ENCODE measurements at places on chromosomes 3 and 15.
A peak's percentile ranks its signal among the peaks of the same experiment; 100 is the strongest.

DNA sequence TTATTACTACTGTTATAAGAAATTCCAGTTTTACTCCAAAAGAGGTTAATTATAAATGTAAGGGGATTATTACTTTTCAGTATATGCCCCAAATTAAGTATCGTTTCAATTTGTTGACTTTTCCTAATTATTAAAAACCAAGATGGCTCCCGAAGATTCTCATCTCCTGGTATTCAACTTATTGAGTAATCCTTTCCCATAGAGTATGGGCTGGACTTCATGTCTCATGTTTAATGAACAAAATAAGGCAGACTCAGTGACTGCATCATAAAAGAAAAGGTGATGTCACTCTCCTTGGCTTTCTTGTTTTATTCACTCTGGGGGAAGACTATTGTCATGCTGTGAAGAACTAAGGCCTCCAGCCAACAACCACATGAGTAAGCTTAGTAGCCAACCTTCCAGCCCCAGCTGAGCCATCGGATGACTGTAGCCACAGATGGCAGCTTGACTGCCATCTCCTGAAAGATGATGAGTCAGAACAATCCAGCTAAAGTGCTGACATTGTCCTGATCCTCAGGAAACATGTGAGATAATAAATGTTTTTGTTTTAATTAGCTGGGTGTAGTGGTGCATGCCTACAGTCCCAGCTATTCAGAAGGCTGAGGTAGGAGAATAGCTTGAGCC, 17.3 kb downstream of the IGF2BP2 start:
- peak; percentile 35 for DNase-seq

DNA sequence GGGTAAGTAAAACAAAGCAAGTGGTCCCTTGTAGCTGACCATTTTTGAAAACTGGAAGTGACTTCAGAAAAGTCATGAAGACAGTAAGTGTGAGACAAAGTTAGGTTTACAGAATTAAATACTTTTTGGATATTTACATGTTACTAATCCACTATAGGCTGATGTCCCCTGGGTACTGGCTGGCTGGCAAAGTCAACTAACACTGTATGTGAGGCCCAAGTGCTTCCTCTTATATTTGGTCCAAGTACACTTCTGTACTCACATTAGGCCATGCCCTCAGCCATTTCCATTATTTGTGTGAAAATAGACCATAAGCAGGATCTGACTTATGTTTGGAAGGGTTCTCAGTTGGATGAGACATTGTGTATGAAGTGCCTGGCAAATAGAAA, 5.5 kb upstream of the LEKR1 start:
- DNase-seq = no peak

DNA sequence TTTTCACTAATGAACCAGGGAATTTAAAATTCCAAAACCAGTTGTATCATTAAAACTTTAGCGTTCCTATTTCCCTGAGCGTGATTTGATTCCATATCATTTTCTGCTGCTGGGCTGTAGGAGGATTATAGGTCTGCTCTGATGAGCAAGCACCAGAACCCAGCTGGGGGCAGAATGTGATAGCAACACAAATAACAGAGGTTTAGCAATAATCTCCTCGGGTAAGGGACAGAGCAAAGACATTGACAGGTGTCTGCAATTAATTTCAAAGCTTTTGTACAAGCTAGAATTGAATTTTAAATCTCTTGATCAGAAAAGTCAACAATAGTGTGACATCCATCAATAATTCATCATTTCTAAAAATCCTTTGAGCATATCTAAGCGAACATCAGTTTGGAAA, 163.4 kb upstream of the RAP2B start:
- no peak for DNase-seq

DNA sequence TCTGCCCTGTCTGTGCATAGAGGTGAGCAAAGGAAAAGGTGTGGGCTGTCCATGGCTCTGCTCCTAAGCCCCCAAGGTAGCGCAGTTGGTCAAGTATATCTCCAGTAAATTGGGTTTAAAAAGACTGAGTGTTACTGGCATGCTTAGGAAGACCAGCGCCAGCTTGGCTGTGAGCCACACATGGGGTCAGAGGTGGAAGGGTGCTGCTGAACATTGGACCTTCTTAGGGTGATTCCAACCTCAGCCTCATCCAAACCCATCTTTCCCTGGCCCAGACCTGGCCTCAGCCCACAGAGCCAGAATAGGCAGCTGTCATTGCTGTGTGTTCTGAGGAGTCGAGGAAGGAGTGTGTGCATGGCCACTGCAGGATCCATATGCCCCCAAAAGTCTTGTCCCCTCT, 5.6 kb downstream of the IL17RE start:
- DNase-seq = no peak

- no peak for DNase-seq
Observed at GRCh38 chr3:69823743-69824142, 84.5 kb downstream of the MITF start.

GRCh38 chr15:99717161-99718009, 15.9 kb downstream of the LYSMD4 start:
- DNase-seq = no peak

GRCh38 chr3:31579828-31580227, 47.1 kb downstream of the STT3B start:
- DNase-seq = no peak

GRCh38 chr3:149152420-149152819, 23.0 kb downstream of the HPS3 start:
- DNase-seq = no peak

DNA sequence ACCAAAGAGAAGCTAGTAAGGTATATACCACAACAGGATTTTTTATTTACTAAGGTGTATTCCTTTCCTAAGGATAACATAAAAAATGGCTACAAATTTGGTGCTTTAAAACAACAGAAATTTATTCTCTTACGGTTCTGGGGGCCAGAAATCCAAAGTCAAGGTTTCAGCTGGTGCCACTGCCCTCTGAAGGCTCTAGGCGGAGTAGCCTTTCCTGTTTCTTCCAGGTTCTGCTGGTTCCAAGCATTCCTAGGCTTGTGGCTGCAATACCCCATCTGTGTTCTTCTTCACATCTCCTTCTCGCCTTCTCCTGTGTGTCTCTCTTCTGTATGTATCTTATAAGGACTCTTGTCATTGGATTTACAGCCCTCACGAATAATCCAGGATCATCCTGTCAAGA, 549.9 kb downstream of the GRM7 start:
- no peak for DNase-seq

DNA sequence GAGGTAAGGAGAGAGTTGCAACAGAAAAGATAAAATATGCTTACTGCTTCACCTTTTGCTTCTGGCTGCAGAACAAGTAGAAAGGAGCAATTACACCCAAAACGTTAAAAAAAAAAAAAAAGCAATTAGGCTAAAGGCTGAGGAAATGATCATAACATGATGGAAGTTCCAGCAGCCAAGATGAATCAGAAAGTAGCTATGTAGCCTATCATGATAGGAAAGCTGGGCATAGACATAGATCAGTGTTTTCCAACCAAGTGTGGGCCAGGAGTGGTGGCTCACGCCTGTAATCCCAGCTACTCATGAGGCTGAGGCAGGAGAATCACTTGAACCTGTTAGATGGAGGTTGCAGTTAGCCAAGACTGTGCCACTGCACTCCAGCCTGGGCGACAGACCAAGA, 52.6 kb downstream of the AGTR1 start:
- DNase-seq = no peak

- no peak for DNase-seq
Observed at GRCh38 chr3:135650309-135650708, 315.2 kb upstream of the PPP2R3A start.
